ENCODE measurements at places on chromosomes 16 and 17.

- no peak for DNase-seq
Measured at GRCh38 chr17:59437791-59438281, 106.4 kb downstream of the YPEL2 start.

GRCh38 chr17:11899537-11899942 lies 97.7 kb downstream of the ZNF18 start:
- peak; percentile 55 for DNase-seq

GRCh38 chr17:9553596-9553995 lies 22.0 kb downstream of the STX8 start:
- no peak for DNase-seq

DNA sequence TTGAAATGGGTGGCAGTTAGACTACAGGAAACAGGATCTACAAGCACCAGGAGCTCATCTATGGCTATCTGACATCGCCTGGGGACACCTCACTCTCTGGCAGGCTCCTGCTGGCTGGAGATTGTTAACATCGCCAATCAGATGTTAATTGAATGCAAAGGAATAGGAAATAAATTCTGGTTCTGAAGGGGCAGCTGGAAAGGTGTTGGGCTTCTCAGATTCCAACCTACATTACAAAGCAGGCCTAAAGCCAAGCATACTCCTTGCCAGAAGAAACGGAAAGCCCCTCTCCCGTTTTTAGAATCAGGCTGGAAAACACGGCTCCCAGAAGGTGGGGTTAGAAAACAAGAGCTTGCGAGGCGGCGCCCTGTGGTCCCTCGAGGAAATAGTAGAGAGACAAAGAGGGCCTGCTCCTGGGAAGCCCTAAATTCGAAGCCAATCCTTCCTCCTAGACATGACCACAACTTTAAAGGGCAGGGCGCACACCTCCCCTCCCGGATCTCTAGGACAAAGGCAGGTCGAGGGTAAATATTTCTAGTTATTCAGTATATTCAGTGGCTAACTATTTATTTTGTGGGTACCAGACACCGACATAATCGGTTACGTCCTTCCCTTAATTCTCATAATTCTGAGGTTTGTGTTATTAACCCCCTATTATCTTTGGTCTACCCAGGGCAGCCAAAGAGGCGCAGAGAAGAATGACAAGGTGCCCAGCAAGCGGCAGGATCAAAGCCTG lies 763 bp upstream of the TOM1L1 start:
- DNase-seq = no peak

DNA sequence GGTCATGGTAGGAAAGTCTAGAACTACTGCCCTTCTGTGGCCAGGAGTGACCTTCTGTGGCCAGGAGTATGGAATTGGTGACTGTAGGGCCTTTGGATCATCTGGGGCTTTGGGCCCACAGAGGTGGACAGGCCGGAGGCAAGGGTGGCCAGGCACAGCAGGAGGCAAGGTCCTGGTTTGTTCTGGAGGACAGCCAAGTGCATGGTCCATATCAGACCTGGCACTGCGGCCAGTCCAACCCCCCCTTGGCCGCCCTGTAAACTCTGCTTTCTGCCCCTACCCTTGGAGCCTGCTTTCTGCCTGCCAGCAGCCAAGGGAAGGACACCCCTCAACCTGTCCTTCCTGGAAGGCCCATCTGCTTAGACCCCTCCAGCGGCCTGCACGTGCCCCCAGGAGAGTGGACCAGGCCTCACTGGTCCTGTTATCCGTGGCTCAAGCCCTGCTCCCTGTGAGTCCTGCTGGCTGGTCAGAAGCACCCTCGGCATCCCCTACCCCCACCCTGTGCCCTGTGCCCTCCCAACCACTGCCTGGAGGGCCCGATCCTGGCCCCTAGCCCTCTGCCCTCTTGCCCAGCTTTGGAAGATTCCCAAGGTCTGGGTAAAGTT lies 2.3 kb upstream of the DCXR start:
- DNase-seq = no peak

- DNase-seq = no peak
Measured at GRCh38 chr17:43309505-43310332, 75.9 kb upstream of the RNU2-1 start.

- no peak for DNase-seq
Measured at GRCh38 chr16:63241497-63242028, 1205.3 kb upstream of the CDH8 start.

GRCh38 chr17:67290244-67290643 lies 45.2 kb upstream of the HELZ start:
- DNase-seq = no peak

- DNase-seq = no peak
Measured at GRCh38 chr17:80126449-80126715, 20.5 kb downstream of the EIF4A3 start.

DNA sequence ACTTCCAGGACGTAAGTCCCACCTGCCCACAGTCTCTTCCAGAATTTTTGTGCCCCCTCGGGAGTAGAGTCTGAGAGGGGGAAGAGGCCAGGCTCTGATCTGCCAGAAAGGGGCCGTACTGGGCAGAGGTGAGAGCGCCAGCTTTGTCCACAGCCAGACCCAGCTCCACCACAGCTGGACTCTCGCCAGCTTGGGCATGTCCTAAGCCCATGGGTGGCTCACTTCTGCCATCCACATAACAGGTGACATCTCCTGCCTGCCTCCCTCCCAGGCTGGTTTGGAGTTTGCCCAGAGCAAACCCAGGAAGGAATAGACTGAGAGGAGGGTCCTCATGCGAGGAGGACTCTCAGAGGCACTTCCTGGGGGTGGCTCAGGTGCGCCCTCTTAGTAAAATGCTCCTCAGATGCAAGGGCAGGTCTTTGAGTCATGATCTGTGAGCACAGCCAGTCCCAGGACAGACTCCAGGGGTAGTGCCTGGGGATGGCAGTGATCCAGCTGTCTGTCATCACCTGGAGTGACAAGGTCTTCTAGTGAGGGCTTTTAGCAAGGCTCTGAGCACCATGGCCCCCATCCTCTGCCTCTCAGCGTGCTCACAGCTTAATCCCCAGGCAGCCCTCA lies 89.2 kb downstream of the AMFR start:
- no peak for DNase-seq

- DNase-seq = no peak
Measured at GRCh38 chr17:57607553-57608120, 137.5 kb downstream of the CCDC182 start.

DNA sequence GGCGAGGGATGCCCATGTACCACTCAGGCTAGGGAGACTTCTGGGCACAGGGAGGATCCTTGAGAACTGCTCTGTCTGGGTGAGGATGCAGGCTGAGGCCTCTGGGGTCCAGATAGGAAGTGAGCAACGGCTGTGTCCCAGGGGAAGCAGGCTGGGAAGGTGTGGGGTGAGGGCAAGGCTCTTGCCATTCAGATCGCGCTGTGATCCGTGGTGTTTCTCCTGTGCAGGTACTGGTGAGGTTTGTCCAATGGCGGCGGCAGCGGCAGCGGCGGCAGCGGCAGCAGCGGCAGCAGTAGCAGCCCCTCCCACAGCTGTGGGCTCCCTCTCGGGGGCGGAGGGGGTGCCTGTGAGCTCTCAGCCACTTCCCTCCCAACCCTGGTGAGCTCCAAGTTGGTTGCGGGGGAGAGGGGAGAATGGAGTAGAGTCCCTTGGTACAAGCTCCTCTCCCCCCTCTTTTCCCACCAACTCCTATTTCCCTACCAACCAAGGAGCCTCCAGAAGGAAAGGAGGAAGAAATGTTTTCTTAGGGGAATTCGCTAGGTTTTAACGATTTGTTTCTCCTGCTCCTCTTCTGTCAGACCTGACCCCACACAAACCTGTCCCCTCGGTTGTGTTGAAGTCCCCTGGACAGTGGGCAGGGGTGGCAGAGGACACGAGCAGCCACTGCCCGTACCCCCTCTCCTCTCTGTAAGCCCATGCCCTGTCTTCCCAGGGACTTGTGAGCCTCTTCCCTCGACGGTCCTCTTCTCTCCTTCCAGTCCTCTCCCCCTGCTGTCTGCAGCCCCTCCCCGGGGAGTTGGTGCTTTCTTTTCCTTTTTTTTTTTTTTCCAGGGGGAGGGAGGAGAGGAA lies 1.9 kb upstream of the PRRT2 start:
- DNase-seq = peak; percentile 32

GRCh38 chr17:21174186-21174585 lies 39.8 kb downstream of the TMEM11 start:
- DNase-seq = no peak

- DNase-seq = no peak
Measured at GRCh38 chr17:40530531-40530994, 29.1 kb upstream of the TNS4 start.

- DNase-seq = peak; percentile 3
Measured at GRCh38 chr17:51869387-51869786, 289.1 kb downstream of the CA10 start.

GRCh38 chr17:11935734-11936406 lies 61.4 kb downstream of the ZNF18 start:
- peak; percentile 84 for DNase-seq

- peak; percentile 54 for DNase-seq
Measured at GRCh38 chr16:56961386-56961785, 364 bp upstream of the CETP start.

GRCh38 chr16:8920645-8921346 lies 38.6 kb downstream of the LITAFD start:
- no peak for DNase-seq
